Esophagus mucosa (tissue), 1 donor: ENCODE measurements at places on chromosomes 3 and 15.

GRCh38 chr3:51591231-51591630, 52.7 kb downstream of the RAD54L2 start:
- no peak for ATAC-seq

GRCh38 chr3:44983484-44983941, 7.5 kb downstream of the EXOSC7 start:
- ATAC-seq: peak; percentile 85

GRCh38 chr3:146523531-146523930, 20.9 kb downstream of the PLSCR1 start:
- no peak for ATAC-seq

DNA sequence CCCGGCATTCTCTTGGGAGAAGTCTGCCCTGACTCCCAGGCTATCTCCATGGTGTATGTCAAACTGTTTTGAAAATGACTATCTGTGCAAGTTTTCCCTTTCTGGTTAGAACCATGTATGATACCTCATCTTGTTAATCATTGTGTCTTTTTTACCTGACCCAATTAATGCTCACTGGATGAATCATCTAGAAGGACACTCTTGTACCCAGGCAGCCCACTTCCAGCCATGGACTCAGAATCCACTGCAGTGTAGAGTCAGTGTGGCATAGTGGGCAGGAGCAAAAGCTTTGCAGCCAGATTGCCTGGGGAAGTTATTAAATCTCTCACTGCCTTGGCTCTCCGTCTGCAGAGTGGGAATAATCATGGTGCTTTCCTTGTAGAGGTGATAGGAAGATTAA, 1.2 kb downstream of the FAM3D start:
- peak; percentile 39 for ATAC-seq

- no peak for ATAC-seq
Measured at GRCh38 chr3:18199757-18200156, 225.4 kb downstream of the SATB1 start.

GRCh38 chr3:131731709-131732108, 228.9 kb upstream of the MRPL3 start:
- ATAC-seq: no peak

DNA sequence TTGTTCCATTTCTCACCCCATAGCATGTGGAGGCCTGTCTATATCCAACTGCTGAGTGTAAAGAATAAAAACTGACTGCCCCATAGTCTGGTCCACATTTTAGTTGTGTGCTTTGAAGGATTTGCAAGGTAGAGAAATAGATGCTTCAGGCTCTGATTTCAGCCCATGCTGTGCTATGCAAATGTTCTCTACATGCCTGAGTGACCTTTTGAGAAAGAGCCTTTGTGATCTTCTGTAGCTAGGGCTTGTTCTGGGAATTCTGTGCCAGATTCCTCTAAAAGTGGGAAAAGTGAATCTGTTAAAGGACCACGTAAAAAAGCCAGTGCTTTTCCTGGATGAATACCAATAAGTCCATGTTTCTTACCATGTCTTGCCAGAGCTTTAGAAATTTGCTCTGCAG, 5.2 kb downstream of the KCTD6 start:
- no peak for ATAC-seq

DNA sequence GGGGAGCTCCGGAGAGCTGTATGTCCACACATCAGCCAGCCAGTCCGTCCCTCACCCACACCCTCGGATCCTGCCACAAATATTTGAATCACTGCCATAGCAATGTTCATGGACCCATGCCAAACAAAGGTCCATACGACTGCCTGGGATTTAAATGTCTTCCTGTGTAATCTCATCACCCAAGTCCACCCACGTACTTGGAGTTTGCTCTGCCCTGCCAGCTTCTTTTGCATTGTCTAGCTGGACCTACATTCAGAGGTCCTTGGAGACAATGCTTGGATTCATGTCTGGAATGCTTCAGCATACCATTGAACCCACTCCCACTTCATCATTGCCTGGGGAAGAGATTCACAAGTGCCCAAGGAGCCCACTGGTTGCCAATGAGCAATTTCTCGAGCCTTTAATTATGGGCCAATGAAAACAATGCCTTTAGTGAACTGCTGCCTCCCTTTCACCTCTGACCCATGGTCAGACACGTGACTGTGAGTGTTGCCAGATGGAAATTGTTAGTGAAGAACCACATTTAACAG, 90.4 kb upstream of the PHLDB2 start:
- ATAC-seq: peak; percentile 55

GRCh38 chr15:52103217-52104207, 9.1 kb downstream of the BCL2L10 start:
- ATAC-seq: peak; percentile 89

DNA sequence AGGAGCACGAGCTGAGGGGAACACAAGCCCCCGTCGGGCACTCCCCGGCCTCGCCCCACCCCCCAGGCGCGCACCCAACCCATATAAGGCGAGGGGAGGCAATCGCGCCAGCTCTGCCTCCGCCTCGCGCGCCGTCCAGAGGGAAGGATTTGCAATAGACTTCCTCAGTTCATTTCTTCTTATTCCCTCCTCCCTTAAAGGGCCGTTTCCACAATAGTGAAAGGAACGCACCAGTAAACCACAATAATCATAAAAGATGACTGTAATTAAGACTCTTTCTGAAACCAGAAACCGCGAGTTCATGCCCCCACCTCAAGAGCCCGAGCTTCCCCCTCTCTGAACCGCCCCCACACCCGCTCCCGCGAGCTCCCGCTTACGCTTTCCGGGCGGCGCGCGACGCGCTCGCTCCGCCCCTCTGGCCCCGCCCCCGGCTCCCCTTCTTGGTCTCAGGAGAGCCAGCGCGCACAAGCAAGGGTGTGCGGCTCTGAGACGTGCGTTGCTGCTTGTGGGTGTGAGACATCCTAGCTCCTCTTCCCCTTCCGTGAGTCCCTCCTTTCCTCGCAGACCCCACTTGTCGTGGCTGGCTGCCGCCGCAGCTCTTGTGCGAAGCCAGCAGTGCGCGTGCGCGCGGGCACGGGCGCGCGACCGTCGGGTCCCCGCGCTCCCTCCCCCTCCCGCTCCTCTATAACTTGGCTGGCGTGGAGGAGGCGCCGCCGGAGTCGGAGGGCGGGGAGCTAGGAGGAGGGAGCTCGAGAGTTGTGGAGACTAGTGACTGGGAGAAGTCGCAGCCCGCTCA, at the start of gene DIPK2A:
Gene DIPK2A (plus strand): TSS at position 465 of the 796 bp plus-strand sequence. CDS start 510 bp downstream, outside the sequence.
- peak; percentile 92 for ATAC-seq

DNA sequence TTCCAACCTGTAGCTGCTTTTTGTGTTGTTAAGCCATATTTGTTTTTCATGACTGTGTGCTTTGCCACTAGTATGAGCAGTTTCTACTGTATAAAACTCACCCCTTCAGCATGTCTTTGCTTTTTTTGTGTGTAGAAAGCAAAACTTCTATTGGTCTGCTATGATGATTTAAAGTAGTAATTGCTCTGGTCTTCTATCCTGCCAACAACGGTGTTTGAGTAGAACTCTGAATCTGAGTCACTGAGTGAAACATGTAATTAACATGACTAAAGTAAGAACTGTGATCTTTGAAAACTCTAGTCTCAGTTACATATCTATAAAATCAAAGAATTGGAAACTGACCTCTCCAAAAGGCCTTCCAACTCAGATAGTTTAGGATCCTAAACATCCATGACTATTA, 133.6 kb downstream of the TPRG1 start:
- no peak for ATAC-seq

DNA sequence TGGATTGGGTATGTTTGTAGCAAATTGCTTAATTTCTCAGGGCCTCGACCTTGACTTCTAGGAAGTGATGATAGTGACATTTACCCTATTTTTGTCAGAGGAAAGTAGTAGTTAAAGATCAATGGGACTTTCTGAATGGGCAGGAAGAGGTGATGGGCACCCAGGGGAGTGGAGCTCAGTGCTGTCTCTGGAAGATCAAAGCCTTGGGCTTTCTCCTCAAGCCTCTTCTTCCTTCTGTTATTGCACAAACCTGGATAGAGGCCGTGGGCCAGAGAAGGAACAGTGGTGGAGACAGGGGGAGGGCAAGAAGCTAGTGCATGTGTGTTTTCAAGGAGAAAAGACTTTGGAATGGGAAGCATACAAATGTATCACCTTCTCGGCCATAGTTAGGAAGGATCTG, 44.9 kb upstream of the EOMES start:
- ATAC-seq: no peak

GRCh38 chr3:25288413-25288812, 139.7 kb upstream of the RARB start:
- no peak for ATAC-seq

DNA sequence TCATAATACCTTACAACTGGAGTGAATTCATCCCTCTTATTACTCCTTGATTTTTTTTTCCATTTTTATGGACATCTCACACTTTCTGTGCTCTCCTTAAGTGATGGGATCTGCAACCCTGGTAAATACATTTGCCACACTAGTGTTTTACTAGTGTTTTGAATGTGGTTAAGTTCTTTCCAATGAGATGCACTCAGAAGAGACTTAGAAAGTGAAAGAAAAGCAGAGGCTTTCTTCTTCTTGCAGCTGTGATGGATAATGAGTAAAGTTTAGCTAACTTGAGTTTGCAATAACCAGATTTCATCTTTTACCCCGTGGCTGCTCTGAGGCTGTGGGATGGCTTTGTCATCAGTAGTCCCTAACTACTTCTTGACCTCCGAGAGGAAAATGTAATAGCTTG, 1248.4 kb downstream of the NSUN3 start:
- no peak for ATAC-seq

DNA sequence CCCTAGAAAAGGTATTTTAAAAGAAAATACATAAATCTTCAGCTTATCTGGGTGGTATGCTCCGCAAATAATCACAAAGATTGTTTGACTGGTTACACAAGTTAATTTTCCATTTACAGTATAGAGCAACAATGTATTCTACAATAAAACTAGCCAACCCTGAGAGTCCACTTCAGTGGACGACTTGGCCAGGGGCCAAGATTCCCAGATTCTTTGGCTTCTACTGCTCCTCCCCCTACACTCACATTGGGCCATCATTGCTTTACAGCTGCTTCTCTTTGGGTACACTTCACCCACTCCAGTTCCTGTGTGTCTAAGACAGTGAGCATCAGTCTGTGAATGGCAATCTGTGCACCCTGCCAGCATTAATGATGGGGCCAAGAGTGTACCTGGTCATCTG, 17.2 kb upstream of the PRICKLE2 start:
- ATAC-seq: no peak

DNA sequence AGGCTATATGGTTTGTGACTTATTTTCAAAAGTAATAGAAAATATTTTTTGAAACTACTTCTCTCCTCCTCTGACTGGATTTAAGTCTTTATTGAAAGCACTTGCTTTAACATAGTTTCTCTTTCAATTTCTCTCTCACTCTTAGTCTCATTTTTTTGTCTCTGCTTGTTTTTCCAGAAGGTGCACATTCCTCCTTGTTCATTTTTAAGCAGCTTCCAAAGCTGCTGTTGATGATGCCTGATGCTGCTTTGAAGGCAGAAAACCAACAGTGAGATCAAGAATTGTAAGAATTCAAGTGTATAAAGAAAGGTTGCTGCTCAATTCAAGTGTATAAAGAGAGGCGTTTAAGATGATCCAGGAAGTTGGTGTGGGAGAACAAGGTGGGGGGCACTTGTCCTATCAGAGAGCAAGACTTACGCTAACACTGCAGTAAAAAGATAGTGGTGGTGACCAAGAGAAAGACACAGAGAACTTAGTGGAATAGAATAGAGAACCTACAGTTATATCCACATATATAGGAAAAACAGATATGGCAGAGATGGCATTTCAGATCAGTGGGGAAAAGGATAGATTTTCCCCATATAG, 12.1 kb downstream of the NR2C2 start:
- ATAC-seq: no peak

- ATAC-seq: no peak
Measured at GRCh38 chr15:45910671-45911070, 275.8 kb downstream of the SQOR start.

DNA sequence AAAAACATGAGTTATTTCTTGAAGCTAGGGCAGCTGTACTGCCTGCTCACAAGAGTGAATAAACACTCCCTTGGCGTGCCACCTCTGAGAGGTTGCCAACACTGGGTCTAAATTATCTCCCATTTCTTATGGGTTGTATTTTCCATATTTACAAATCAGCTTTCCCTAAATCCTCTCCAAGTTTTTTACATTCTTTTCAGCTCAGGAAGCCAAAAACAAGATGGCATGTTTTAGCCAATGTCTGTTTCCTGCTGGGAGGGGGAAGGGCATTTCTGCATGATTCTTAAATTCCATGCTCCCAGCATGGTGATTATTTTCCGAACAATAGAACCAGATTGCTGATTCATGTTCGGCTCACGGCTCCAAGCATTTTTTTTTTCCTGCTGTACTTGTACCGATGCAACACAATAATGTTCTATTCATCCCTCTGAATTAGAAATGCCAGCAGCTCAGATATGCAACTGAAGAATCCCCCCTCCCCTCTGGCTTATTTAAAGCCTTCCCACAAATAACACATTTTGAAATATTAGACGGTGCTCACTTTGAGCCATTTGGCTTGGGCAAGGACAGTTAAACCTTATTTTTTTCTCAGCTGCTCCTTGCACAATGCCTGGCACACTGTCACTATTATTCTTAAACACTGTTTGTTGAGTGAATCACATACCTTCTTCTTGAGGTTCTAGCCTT, 252.5 kb downstream of the THRB start:
- peak; percentile 70 for ATAC-seq

GRCh38 chr15:69718916-69719315, 266.3 kb downstream of the RPLP1 start:
- peak; percentile 36 for ATAC-seq

DNA sequence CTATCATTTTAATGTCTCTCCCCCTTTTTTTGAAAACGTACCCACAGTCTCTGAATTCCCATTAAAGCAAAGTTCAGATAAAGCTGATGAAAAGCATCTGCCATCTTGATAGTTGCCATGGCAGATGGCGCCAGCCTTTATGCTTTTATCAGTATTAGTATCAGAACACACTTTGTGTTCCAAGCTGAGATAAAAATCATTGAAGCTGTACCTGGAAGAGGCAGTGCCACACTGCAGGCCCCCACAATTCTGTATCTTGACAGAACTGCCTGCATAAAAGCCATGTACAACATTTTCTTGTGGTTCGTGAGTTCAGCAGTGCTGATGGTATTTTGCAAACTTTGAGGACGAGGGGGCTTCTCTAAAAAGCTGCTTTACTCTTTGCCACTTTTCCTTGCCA, 311.7 kb downstream of the SATB1 start:
- ATAC-seq: no peak

GRCh38 chr3:171481011-171481410, 20.8 kb upstream of the TNIK start:
- no peak for ATAC-seq

- no peak for ATAC-seq
Measured at GRCh38 chr3:110608566-110608965, 463.1 kb upstream of the NECTIN3 start.
